Activated naive CD8-positive, alpha-beta T cell treated with anti-CD3 and anti-CD28 coated beads, Interleukin-2, amount 50 U/mL, for 16 hours (primary cell): ENCODE measurements at places on chromosomes 6 and 20.
A peak's percentile ranks its signal among the peaks of the same experiment; 100 is the strongest.

GRCh38 chr20:49340161-49340966 is 62.5 kb upstream of the ZNFX1 start:
- no peak for DNase-seq

DNA sequence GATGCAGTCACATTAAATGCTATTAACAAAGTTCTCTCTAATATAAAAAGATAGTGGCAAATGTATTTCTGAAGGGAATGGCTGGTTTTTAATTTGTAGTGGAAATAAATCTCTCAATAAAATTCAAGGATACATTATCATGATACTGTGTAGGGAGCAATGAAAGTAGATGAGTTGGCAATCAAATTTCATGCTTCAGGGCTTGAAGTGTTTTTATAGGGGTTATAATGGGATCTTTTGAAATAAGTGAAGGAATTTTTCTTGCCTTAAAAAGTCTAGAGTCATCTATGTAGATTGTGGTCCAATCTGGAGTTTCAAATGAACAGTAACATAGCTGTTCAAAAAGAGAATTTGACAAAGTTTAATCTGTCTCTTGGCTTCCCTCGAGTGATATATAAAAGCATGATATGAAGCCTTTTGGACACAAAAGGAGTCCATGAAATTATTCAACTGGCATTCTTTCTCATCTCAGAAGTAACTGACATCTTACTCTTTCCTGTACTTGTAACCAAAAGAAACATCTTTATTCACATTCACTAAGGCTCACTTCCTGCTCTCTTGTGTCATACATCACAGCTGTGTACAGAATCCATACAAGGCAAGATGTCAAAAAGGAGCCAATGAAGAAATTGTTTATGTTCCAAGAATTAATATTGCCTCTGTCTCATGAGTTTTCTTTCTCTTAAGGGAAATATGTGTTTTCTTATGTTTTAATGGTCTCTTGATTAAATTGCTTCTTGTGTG is 591.0 kb upstream of the GJE1 start:
- no peak for DNase-seq

GRCh38 chr20:24465730-24466129 is 3.7 kb upstream of the SYNDIG1 start:
- no peak for DNase-seq

- no peak for DNase-seq
Measured at GRCh38 chr6:18121580-18122127, 823 bp downstream of the NHLRC1 start.

- DNase-seq = no peak
Measured at GRCh38 chr6:128508588-128509296, 11.7 kb downstream of the PTPRK start.

DNA sequence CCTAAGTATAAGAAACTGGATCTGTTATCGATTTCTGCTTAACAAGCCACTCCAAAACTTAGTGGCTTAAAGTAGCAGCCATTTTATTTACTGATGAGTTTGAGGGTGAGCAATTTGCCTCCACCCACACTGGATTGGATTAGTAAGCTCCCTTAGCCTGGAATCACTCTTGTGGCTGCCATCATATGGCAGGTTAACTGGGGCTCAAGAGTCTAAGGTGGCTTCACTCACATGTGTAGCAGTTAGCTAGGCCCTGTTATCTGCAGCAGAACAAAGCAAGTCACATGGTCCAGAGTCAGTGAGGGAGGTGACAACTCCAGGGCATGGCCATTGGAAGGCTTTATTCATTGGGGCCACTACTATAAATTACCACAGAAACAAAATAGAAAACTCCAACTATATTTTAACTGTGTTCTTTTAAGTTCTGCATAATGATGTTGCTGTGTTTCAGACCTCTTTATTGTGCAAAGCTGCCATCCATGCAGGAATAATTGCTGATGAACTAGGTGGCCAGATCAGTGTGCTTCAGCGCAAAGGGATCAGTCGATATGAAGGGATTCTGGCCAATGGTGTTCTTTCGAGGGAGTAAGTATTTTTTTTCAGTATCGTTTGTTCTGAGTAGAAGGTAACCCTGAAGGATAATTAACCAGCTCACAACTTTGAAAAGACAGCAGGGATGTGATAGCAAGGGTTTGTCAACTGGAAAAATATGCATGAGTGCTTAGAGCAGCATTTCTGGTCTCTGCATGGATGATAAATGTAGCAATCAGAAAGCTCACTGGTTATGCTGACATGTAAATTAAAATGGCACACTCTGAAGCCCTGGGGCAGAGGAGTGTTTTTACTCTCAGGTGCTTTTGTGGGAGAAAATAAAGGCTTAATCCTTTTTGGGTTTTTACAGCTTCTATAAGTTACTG is 49.6 kb downstream of the DCBLD1 start:
- DNase-seq = no peak

DNA sequence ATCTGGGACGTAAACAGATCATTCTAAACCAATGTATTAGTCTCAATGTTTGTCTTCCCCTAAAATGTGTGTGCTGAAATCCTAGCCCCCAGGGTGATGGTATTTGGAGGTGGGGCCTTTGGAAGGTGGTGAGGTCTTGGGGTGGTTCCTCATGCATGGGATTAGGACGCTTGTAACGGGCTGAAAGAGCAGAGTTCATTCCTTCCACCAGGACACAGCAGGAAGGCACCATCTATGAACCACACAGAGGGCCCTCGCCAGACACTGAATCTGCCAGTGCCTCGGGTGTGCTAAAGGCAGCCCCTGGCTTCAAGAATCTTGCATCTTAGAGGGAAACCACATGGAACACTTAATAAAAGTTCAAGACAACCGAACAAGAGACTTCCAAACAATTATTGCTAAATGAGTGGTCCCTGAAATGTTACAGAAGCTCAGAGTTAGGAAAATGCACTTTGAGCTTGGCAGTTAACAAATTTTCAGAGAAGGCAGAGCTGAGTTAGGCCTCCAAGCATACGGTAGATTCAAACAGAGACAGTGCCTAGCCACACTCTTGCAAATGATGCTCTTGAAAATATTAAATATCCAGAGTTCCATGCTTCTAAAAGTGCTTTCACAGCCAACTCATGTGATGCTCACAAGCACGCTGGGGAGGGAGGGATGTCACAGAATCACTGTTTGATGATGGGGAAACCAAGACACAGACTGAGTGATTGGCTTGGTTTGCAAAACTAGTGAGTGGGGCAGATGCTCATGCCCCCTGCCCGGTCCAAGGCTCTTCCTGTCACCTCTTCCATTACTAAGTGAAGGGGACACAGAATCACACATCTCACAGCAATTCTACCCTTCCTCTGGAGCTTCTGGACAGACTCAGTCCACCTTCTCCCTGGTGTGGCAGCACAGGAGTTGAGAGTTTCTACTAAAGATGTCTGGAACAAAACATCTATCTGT is 27.4 kb downstream of the TBC1D7 start:
- no peak for DNase-seq

DNA sequence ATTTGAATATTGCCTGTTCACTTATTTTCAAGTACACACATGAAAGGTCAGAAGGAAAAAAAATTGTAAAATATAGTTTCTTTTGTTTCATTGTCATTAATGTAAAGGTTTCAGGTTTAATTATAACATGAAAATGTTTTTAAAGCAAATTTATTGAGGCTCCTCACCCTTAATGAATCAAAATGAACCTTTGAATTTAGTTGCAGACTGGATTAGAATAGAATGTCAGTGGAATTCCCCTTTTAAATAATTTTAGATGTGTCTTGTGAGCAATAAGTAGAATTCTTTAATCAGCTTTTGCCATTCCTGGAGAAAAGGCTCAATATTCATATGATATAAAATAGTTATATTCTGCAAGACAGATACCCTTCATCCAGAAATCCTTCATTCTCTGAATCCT is 70.7 kb upstream of the SMIM8 start:
- no peak for DNase-seq

- no peak for DNase-seq
Measured at GRCh38 chr20:19528286-19529030, 229.6 kb upstream of the RIN2 start.

DNA sequence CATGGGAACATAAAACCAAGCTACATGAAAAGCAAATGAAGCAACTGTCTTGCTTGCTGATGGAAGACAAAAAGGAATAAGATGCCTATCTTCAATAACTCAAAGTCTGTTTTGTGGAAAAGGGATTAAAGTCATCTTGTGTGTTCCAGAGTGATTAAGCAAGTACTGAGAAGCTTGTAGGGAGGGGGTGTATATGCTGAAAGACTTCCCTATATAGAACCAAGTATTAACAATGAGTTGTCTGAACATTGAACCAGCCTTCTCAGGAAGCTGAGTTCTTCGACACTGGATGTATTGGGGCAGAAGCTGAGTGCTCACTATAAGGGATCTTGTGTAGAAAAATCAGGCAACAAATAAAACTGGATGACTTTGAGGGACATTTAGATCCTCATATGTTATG is 451.8 kb downstream of the CD83 start:
- no peak for DNase-seq

DNA sequence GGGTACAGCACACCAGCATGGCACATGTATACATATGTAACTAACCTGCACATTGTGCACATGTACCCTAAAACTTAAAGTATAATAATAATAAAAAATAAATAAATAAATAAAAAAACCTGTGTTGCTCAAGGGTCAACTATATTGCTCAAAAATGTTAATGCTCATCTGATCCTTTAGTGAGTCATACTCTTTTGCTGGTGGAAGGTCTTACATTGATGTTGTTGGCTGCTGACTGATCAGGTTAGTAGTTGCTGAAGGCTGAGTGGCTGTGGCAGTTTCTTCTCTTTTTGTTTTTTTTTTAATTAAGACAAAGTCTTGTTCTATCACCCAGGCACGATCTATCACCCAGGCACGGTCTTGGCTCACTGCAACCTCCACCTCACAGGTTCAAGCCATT is 29.6 kb upstream of the SMIM26 start:
- no peak for DNase-seq

GRCh38 chr6:18400831-18401446 is 13.8 kb downstream of the RNF144B start:
- no peak for DNase-seq

DNA sequence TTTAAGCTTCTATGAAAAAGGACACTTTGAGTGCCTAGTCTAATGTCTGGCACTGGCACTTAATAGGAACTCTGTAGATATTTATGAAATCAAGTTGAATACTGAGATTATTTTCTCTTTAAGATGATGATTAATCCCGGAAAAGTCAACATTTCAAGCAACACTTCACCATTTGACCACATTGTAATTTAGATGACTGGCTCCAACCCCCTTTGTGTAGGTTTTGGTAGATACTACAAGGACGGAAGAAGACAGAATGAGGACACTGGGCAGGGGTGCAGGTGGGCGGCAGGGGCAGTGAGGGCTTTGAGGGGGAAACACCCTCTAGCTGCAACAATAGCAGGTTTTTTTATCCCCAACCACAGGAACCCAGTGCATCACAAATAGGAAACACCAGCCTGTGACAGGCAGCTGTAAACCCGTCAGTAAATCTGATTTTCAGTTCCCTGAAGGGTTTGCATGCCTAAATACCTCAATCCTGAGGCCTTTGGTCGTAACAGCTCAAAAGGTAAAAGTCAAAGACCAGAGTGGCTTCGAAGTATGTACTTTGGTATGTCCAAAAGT is 4.6 kb downstream of the DTNBP1 start:
- no peak for DNase-seq

GRCh38 chr20:34249291-34249690 is 8.1 kb downstream of the ASIP start:
- DNase-seq = no peak

- peak; percentile 61 for DNase-seq
Measured at GRCh38 chr20:44909872-44910689, at the start of gene PABPC1L. Gene PABPC1L, plus strand, starts transcription at chr20:44910060. Its CDS starts 84 bp downstream, at chr20:44910144.

GRCh38 chr6:44353336-44353735 is 10.9 kb downstream of the SPATS1 start:
- no peak for DNase-seq

DNA sequence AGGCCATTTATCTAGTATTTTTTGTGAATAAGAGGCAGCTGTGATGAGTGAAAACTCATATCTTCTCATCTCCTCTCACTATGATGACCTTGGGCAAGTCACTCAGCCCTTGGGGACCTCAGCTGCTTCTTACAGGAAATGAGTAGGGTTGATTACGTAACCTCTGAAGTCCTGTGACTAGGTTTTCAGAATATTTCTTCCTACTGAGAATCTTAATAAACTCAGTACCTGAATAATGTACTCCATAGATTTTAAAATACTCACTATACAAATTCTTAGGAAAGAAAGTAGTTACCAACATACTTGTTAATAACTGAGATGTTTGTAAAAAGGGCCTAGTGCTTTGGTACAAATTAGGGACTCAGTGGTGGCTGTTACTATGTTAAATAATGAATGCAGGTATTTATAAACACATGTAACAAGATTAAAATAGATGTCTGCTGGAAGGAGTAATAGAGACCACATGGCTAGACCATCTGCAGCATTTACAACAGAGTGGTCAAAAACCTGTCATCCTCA is 60.9 kb downstream of the RPRD1B start:
- DNase-seq = no peak
